ENCODE measurements at places on chromosomes 7 and 10. TPM values are rescaled to one million over a fixed set of nuclear protein-coding genes. Genes with fewer than 3 reads are reported as not detected.

GRCh38 chr7:10634239-10634638, 339.4 kb upstream of the PHF14 start:
- no peak for DNase-seq

DNA sequence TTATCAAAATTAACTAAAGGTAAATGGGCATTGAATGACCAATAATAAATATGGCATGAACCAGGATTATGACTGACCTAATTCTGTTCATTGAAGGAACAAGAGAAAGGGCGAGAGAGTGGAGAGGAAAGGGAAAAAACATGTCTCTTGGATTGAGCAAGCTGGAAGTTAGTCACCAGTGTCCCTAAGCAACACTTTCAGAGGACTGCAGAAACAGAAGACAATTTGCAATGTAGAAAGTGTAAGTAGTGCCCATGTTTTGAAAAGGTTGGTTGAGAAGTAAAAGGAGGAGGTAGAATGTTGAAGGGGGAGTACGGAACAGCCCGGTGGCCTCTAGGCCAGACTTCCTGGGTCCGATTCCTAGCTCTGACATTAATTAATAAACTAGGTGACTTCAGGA, 94.6 kb downstream of the FAS start:
- DNase-seq, result no peak

DNA sequence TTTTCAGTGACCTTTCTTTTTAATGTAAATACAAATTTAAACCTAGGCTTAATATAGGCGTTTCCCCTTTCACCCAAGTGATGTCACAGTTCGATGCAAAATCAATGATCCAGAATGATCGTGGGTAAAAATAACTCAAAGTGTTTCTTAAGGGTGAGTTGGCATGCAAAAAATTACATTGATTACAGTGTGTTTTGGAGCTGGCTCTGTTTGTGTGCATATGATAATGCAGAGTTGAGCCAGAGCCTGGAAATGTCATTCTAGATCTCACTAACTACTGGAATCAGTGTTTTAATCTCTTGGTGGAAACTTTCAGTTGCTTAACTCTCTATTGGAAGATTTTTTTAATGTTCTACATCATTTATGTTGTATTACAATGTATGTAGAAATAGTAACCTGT, 72.5 kb upstream of the MXI1 start:
- no peak for DNase-seq

GRCh38 chr10:81095238-81095637, 557.5 kb downstream of the SH2D4B start:
- no peak for DNase-seq

GRCh38 chr7:13604178-13604577, 385.3 kb downstream of the ETV1 start:
- no peak for DNase-seq

DNA sequence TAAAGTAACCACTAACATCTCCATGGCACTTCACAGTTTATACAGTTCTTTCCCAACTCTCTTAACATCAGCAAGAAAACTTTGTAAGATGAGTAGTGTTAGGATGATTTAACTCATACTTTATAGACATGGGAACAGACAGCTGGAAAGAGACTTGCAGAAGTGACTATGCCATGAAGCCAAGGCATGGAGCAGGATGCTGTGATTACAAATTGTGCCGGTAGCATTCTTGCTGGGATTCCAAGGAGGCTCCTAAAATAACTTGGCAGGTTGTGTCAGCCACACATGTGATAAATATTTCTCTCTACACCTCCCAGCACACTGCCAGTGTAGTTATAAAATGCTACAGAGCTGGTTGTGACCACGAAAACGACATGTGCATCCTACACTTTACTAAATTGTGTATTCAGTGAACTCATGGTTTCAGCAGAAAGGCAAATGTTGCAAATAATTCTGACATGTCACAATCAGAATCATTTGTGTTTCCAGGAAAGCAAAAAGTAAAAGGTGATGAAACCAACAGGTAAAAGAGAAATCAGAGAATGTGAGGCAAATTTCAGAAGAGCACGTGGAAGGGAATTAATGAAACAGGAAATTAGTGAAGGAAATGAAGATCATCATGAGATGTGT, 5.6 kb upstream of the CYP3A4 start:
- DNase-seq, result no peak

GRCh38 chr10:132687181-132687892, 98.6 kb downstream of the NKX6-2 start:
- DNase-seq, result no peak

- DNase-seq, result no peak
Measured at GRCh38 chr10:85596389-85596788, 770.2 kb downstream of the GRID1 start.

- no peak for DNase-seq
Measured at GRCh38 chr10:44216073-44216472, 168.8 kb downstream of the CXCL12 start.

GRCh38 chr7:39051707-39052106, 74.0 kb downstream of the POU6F2 start:
- no peak for DNase-seq

Gene ICA1
- total RNA-seq, result not detected

Gene IQUB
- total RNA-seq, result 0.05 TPM

Gene TACR2
- total RNA-seq, result not detected

Gene WASHC2A
- 14.3 TPM for total RNA-seq

Gene ARMC3
- total RNA-seq, result not detected

Gene CYP2C19
- total RNA-seq, result not detected

Gene WNT8B
- total RNA-seq, result not detected
